ENCODE measurements at places on chromosomes 5 and 9.

GRCh38 chr5:91033370-91033769 is 349.7 kb downstream of the ARRDC3 start:
- no peak for DNase-seq

GRCh38 chr5:124973661-124974060 is 227.2 kb upstream of the ZNF608 start:
- no peak for DNase-seq

DNA sequence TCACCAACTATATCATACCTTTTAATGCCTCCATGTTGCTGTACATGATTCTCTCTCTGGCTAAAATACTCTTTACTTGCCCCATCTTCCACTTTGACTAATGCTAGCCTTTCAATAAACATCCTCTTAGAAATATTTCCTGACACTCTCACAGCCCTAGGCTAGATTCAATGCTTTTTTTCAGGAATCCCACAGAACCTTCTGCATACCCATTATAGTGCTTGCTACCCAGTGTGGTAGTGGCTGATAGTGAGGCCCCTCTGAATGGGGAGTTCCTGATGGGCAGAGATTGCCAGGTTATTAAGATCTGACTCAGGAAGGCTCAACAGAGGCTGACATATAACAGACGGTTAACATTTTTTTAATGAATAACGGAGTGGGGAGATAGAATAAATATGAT is 11.6 kb downstream of the SSBP2 start:
- DNase-seq, result no peak

DNA sequence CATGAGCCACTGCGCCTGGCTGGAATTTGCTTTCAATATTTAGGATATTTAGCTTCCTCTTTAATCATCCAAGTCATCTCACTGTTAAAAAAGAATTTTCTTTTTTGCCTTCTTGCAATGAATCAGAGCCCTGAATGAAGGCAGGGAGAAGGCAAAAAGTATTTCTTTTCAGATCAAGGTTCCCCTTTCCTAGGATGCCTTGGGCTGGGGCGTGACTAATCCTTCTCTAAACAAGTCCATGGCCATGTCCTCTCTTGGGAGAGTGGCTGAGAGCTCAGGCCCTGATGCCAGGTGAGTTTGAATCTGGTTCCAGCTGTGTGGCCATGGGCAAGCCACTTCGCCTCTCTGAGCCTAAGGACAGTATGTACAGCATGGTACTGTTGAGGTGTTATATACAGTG is 84.8 kb upstream of the NEURL1B start:
- DNase-seq, result no peak

GRCh38 chr9:89095761-89096528 is 82.7 kb downstream of the SHC3 start:
- no peak for DNase-seq

Data from right atrium auricular region (tissue), 2 donors.